ENCODE measurements at places on chromosomes 7 and 10.
A peak's percentile ranks its signal among the peaks of the same experiment; 100 is the strongest.

- peak; percentile 62 for DNase-seq
Measured at GRCh38 chr10:26555719-26556368, 117.7 kb downstream of the APBB1IP start.

- DNase-seq = no peak
Measured at GRCh38 chr7:123397746-123398338, 136.6 kb downstream of the IQUB start.

GRCh38 chr10:112963835-112964234 lies 13.8 kb downstream of the TCF7L2 start:
- DNase-seq = peak; percentile 76

- DNase-seq = peak; percentile 25
Measured at GRCh38 chr7:120021085-120021484, 251.9 kb upstream of the KCND2 start.

DNA sequence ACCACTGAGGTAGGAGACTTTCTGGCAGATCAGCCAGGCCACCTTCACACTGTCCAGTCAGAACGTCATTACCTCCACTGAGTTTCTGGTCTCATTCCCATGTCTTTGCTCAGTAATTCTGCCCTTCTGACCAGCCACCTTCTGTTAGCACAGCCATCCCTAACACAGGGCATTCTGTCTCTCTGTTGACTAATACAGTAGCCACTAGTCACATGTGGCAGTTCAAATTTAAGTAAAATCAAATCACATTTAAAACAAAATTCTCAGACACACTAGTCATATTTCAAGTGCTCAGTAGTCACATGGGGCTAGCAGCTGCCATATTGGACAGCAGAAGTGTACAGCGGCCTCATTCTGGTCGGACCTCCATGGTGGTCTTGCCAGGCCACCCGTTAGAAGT lies 7.4 kb downstream of the CPSF4 start:
- no peak for DNase-seq

DNA sequence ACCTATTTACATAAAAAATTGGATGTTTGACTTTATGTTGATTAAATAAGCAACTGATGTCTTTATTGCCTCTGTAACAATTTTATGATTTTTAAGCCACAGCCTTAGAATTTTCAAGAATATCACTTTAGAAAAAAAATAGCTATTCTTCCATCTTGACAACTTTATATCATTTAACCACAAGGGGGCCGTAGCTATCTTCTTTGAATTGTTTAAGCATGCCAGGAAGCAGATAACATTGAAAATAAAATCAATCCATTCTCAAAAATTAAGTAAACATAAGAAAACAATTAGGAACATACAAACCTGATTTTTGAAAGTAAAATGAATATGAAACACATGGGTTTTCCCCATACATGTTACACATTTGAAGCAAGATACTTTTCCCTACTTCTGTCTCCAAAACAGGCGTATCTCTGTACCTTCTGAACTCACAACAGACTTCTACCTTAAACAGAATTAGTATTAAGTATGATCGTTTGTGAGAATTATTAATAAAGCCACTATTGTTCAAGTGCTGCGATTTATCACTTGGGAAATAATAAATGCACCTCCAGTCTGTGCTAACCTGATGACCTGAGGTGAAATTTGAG lies 209.0 kb downstream of the CACNA2D1 start:
- DNase-seq = peak; percentile 55

- DNase-seq = no peak
Measured at GRCh38 chr7:95558864-95559263, 37.5 kb downstream of the PDK4 start.

- DNase-seq = no peak
Measured at GRCh38 chr7:51471210-51471980, 154.8 kb upstream of the COBL start.

DNA sequence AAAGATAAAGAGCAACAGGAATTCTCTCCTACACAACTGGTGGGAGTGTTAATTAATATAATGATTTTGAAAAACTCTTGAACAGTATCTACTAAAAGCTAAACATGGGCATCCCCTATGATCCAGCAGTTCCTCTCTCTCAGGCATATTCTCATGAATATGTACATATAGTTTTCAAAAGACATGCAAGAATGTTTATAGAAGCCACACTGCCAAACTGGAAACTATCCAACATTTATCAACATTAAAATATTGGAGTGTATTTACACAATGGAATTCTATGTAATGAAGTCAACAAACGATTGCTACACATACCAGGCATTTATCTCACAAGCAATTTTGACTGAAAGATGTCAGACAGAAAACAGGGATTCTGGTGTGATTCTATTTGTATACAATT lies 404.5 kb upstream of the ANKRD30A start:
- peak; percentile 30 for DNase-seq

DNA sequence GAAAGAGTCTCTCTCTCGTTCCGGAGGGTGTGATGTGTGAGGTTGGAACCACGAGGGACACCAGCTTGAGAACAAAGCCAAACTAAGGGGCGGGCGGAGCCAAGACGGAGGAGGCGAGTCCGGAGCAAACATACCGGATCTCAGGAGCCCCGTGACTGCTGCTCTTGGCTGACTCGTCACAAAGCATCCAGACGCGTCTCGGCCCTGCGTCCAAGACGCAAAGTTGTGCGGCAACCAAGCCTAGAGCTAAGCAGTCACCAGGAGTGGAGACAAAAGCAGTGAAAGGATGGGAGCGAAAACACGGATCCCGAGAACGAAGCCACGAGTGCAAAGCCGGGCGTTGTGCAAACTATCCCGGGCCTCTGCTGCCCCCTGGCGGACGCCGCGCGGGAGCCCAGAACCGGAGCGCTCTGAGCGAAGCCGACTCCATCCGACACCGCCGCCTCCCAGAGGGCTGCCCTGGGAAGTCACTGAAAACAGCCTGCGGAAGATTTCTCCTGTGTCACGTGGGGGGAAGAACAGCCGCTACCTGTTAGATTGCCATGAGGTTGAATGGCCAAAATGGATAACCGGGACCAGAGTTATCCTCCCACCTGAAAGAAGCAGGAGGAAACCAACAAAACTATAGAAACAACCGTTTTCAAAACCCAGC lies 46.4 kb upstream of the TMEM72 start:
- peak; percentile 85 for DNase-seq

- DNase-seq = no peak
Measured at GRCh38 chr10:107118866-107119265, 45.6 kb downstream of the SORCS1 start.

GRCh38 chr7:99453105-99453504 lies 12.9 kb downstream of the ATP5MF start:
- no peak for DNase-seq

DNA sequence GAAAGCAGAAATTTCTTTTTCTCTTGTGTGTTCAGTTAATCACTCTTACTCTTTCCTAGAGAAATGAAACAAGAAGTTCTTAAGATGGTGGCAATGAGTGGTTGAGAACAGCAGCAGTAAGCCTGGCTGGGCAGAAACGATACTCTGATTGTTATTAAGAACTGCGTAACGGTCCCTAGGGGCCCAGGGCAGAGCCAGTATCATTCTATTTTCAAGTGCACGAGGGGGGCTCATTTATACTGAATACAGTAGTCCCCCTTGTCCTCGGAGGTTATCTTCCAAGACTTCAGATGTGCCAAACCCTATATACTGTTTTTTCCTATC lies 64.9 kb downstream of the EEPD1 start:
- no peak for DNase-seq

DNA sequence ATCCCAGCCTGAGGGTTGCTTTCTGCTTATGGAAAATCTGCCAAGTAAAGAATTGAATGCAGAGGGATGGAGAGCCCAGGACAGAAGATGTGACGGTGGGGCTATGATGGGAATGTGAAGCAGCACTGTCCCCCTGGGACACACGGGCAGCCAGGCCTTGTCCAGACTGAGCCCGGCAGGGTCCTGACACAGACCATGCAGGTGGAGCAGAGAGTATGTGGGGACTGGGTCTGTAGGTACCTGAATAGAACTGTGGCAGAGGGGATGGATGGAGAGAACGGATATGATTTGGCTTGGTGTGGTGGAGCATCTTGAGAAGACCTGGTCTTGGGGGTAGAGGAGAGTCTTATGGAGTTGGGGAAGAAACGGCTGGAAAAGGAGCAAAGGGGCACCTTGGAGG lies 732 bp upstream of the LRRC18 start:
- no peak for DNase-seq

- peak; percentile 42 for DNase-seq
Measured at GRCh38 chr10:74928742-74929191, 102.4 kb downstream of the KAT6B start.

GRCh38 chr7:120278773-120279172 lies 5.8 kb downstream of the KCND2 start:
- DNase-seq = no peak

DNA sequence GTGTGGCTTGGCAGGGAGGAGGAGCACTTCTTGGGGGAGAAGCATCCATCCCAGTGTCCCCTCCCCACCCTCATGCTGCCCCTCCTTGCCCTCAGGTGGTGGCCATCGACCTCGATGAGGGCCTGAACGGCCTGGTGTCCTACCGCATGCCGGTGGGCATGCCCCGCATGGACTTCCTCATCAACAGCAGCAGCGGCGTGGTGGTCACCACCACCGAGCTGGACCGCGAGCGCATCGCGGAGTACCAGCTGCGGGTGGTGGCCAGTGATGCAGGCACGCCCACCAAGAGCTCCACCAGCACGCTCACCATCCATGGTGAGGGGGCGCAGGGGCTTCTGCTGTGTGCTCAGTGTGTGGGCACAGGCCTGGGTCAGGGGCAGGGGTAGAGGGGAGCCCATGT lies 14.8 kb downstream of the C10orf105 start:
- no peak for DNase-seq

DNA sequence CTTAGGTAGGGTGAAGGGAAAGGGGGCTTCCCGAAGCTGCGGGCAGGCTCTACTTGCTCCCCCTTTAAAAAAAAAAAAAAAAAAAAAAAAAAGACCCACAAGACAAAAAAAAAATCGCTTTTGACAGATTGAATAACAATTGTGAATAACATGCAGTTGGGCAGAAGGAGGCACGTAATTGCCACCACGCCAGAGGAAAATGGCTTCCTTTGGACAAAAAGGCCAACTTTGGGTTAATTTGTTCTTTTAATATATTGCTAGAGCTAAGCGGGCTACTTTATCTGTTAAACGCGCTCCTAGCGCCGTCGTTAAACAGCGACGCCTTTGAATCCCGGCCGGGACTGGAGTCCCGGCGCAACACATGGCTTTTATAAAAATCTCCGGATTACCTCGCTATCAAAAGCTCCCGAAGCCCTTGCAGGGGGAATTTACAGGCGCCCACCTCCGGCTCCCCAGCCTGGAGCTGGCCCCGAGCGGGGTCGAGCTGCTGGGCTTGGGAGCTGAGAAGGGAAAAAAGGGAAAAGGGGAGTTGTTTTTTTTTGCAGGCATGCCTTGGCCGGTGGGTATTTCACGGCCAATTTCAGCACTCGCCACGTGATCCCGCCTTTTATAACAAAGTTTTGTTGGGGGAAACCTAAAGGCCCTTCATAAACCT lies 1.2 kb downstream of the HOXA11 start:
- DNase-seq = peak; percentile 39

GRCh38 chr10:130435961-130436360 lies 299.8 kb downstream of the GLRX3 start:
- no peak for DNase-seq

DNA sequence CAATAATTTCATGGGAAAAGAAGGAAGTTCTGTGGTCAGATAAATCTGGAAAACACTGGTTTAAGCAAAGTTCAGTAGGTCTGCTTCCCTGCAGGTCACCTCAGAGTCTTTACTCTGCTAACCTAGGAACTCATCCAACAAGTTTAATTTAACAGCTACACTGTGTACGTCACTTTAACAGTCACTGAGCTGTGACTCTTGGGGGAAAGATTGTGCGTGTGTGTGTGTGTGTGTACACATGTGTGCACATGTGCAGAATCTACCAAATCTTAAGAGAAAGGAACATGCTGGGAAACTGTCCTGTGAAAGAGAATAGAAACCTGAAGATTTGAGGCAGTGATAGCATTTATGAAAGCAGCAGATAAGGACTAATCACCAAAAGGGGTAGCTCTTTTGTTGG lies 62.6 kb downstream of the IKZF1 start:
- DNase-seq = no peak

GRCh38 chr7:84247591-84247990 lies 53.0 kb upstream of the SEMA3A start:
- peak; percentile 62 for DNase-seq

DNA sequence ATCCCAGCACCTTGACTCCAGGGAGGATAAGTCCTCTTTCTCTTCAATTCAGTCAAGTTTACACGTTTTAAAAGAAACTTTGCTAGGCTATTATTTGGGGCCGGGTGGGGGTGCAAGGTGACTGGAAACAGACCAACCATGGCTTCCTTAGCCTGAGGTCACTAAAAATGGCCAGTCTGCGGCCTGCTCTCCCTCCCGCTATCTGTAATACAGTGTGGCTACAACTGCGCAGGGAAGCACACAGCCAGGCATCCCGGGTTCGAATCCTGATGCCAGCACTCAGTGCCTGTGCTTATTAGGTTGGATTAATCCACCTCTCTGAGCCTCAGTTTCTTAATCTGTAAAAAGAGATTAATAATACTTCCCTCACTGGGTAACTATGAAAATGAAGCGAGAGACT lies 19.5 kb downstream of the ATP6V1F start:
- DNase-seq = no peak

GRCh38 chr7:101258243-101258731 lies 13.4 kb upstream of the FIS1 start:
- DNase-seq = peak; percentile 62

GRCh38 chr7:109376576-109376975 lies 806.9 kb downstream of the DNAJB9 start:
- DNase-seq = peak; percentile 3

Measured in fibroblast of skin of right quadriceps (primary cell).